ENCODE measurements at places on chromosomes 7 and 10.

DNA sequence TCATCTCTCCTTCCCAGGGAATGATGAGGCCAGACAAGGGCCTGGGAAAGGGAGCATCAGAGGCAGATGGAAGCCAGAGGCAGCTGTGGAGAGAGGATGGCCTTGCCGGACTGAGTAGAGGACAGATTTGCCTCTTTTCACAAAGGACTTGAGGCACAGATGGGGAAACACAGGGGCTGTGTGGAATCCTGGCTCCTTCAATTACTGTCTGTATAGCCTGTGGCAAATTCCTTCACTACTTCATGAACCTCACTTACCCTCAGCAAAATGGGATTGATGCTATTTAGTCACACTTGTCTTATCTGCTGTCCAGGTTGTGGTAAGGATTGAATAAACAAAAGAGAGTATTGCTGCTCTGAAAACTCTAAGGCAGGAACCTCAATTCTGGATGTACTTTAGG, 40.3 kb downstream of the SLC25A28 start:
- DNase-seq, result no peak

GRCh38 chr10:74445493-74445892, 294.5 kb downstream of the ADK start:
- no peak for DNase-seq

DNA sequence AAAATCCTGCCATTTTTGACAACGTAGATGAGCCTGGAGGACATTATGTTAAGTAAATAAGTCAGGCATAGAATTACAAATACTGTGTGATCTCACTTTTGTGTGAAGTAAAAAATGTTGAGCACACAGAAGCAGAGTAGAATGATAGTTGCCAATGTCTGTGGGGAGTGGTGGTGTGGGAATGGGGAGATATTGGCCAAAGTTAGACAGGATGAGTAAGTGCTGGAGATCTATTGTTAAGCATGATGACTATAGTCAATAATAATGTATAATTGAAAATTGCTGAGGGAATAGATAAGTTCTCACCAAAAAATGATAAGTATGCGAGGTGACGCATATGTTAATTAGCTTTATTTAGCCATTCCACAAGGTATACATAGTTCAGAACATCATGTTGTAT, 92.0 kb downstream of the GPR85 start:
- DNase-seq, result no peak

DNA sequence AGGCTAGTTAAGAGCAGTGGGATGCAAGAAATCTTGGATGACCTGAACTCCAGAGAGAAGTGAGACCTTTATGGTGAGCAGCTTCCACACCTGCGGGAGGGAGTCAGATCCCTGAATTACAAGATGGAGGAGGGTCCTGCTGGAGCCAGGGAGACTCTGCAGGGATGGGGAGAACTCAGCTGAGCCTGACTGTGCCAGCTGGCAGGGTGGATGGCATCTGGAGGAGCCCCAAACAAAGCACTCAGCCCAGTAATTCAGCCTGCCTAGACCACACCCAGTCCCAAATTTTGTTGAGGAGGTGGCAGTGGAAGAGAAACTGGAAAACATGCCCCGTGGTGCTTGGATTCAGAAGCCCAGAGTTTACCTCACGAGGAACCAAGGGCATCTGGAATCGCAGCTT, 208.2 kb downstream of the WDR11 start:
- DNase-seq, result no peak

GRCh38 chr7:135077642-135078041, 70.2 kb upstream of the TMEM140 start:
- DNase-seq, result no peak
